ENCODE measurements at places on chromosomes 11 and 22. TPM values are rescaled to one million over a fixed set of nuclear protein-coding genes. Genes with fewer than 3 reads are reported as not detected.

The OR8G5 gene
- not detected for total RNA-seq

The TRIM49 gene
- total RNA-seq, result not detected

The PARVA gene
- total RNA-seq, result 22.9 TPM

The PHLDA2 gene
- 111 TPM for total RNA-seq

The VPREB1 gene
- total RNA-seq, result not detected

The VSTM5 gene
- total RNA-seq, result 0.71 TPM

The MMP3 gene
- not detected for total RNA-seq

The MCM5 gene
- total RNA-seq, result 88.4 TPM

The ELMOD1 gene
- 0.35 TPM for total RNA-seq

The GGTLC2 gene
- not detected for total RNA-seq

The DCDC1 gene
- 0.68 TPM for total RNA-seq

The CRYBA4 gene
- total RNA-seq, result not detected

The GRM5 gene
- total RNA-seq, result 9.2 TPM

The KCNE3 gene
- 3.8 TPM for total RNA-seq

The IL18 gene
- total RNA-seq, result 121 TPM

The ZP1 gene
- not detected for total RNA-seq

The SHANK3 gene
- total RNA-seq, result 2.1 TPM

The SMDT1 gene
- total RNA-seq, result 65.5 TPM

The KCNK4 gene
- not detected for total RNA-seq

The RAB39A gene
- total RNA-seq, result not detected

The MN1 gene
- total RNA-seq, result 1.7 TPM

The FGF3 gene
- total RNA-seq, result not detected

The KCNC1 gene
- 0.26 TPM for total RNA-seq

The BIK gene
- 37.9 TPM for total RNA-seq

The ST14 gene
- 174 TPM for total RNA-seq

The DERL3 gene
- 3.7 TPM for total RNA-seq

The ANKK1 gene
- total RNA-seq, result 0.90 TPM

The KDM4E gene
- not detected for total RNA-seq

The SPON1 gene
- not detected for total RNA-seq

The SCGB2A2 gene
- not detected for total RNA-seq

The PTPN5 gene
- total RNA-seq, result not detected

The ANO1 gene
- total RNA-seq, result 17.8 TPM

The LRRC32 gene
- not detected for total RNA-seq

The ALDH3B1 gene
- 41.6 TPM for total RNA-seq

The CSNK2A3 gene
- 0.86 TPM for total RNA-seq

The PTPRCAP gene
- 1.3 TPM for total RNA-seq

The TMEM138 gene
- 45.7 TPM for total RNA-seq

The OR5B2 gene
- not detected for total RNA-seq

The JAML gene
- total RNA-seq, result 0.07 TPM

The CASP5 gene
- not detected for total RNA-seq

The BTG4 gene
- not detected for total RNA-seq

The SMIM35 gene
- total RNA-seq, result not detected

The OR51B5 gene
- total RNA-seq, result not detected

The FOLR1 gene
- 2.6 TPM for total RNA-seq

The WNT11 gene
- not detected for total RNA-seq

The PHETA2 gene
- 1.3 TPM for total RNA-seq

The PKP3 gene
- total RNA-seq, result 154 TPM

The HEPN1 gene
- not detected for total RNA-seq

The SPDYC gene
- total RNA-seq, result not detected

The COPB1 gene
- total RNA-seq, result 92.1 TPM
